ENCODE measurements at places on chromosomes 5 and 9.

GRCh38 chr5:115939059-115939458 lies 23.2 kb upstream of the LVRN start:
- DNase-seq: no peak

DNA sequence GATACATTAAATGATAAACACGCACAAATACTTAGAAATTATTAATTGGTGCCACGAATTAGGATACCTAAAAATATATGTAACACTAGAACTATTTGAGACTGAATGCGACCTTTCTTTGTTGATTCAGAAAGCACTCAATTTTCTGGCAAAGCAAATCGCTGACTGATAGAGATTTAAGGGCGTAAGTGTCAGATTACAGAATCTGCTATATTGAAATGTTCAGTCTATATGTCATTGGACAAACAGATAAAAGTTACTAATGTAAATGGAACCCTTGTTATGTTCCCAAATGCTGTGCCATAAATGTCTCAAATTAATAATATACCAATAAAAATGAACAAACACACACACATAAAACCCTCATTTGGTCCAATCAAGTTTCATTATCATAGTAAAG lies 137.9 kb downstream of the MPDZ start:
- no peak for DNase-seq

DNA sequence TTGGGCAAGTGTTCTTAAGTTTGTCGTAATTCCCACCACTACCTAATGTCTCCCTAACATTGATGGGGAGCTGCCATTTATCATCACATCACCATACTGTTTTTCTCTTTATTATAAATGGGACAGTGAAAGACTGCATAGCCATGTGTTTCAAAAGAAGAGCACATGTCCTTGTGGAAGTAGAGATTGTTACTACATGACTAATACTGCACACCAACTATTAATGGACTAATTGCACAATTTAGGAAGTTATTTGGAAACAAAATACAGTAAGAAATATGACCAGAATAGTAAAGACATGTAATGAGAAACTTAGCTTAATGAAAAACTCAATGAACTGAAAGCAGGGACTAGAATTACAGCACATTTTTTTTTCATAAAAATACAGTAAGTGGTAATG lies 12.0 kb upstream of the ELOVL7 start:
- DNase-seq: no peak

GRCh38 chr5:58988938-58989337 lies 406.1 kb downstream of the RAB3C start:
- DNase-seq: no peak

DNA sequence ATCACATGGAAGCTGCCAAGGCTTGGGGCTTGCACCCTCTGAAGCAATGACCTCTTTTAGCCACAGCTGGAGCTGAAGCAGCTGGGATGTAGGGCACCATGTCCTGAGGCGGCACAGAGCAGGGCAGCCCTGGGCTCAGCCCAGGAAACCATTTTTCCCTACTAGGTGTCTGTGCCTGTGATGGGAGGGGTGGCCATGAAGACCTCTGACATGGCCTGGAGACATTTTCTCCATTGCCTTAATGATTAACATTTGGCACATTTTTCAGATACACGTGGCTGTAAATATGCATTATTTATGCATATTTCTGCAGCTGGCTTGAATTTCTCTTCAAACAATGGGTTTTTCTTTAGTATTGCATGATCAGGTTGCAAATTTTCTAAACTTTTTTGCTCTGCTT lies 81.7 kb downstream of the OSMR start:
- DNase-seq: no peak

GRCh38 chr5:43154469-43154868 lies 33.8 kb downstream of the ZNF131 start:
- DNase-seq: no peak

DNA sequence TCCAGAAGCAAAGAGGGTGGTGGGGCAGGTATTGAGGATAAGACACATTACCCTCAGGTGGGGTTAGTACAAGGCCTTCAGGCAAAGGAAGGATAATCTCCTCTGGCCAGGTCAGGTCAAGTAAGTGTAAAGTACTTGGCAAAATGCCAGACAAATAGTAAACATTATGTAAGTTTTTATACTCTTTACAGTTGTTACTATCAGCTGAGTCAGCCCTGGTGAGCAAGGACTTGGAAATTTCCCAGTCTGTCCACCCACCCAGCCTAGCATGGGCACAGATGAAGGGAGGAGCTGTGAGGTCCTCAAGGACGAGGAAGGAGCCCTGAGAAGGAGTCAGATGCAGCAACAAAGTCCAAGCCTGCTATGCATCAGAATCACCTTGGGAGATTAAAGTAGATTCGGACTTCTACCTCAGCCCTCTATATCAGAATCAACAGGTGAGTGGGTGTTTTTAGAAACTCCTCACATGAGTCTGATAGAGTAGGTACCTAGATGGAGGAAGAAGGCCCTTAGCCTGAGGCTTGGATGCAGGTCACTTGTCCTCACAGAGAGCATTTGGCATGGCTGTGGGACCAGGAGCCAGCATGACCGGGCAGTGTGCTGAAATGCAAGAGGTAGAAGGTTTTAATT lies 50.2 kb upstream of the BARX1 start:
- no peak for DNase-seq

DNA sequence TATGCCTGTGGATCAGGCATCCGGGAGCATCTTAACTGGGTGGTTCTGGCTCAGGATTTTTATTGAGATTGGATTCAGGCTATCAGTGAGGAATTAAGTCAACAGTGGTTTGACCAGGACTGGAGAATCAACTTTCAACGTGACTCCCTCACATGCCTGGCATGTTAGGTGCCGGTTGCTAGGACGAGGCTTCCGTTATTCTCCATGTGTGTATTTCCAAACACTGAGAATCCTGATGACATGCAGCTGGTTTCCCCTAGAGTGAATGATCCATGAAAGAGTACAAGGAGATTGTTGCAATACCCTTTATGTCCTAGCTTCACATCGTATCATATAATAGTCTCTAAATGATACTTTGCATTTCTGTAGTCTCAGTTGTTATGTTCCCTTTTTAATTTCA lies 529.2 kb downstream of the ANXA1 start:
- DNase-seq: no peak

GRCh38 chr9:115192835-115193525 lies 75.0 kb upstream of the TNC start:
- no peak for DNase-seq

- DNase-seq: no peak
These were observed 100.7 kb downstream of the NLN start for GRCh38 chr5:65822710-65823109.

DNA sequence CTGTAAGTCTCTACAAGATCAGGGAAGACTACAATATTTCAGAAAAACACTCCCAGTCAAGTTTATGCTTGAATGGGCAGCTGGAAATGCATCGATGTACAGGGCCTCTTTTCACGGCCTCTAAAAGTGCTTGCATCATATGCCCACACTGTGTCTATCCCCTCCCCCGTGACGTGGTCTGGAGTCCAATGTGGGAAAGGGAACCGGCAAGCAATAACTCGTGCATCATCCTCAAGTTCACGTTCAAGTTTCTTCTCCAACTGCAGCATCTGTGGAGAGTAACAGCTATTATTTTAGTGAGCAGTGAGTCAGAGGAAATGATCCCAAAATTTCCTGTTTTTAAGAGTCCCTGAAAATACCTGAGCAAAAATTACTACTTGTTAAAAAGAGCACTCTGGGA lies 22.3 kb downstream of the ATPSCKMT start:
- no peak for DNase-seq

DNA sequence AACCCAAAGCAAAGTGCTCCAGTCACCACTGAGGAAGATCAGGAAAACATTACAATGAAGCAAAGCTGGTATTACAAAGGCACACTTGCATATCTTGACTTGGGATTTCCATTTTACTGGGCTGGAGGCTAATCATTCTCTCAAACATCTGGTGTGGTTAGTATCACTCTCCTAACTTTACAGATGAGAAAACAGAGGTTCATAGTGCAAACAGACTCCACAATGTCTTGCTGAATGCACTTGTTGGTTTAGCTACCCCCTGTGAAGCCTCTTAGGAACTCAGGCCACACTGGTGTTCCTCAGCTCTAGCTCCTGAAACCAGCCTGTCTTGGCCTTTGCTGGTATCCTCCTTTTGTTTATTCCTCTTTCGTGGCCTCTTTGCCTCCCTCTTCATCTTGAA lies 29.5 kb upstream of the SMAD5 start:
- DNase-seq: no peak

GRCh38 chr9:135684691-135685090 lies 14.6 kb downstream of the SOHLH1 start:
- DNase-seq: no peak

GRCh38 chr5:96569770-96570169 lies 92.4 kb upstream of the CAST start:
- no peak for DNase-seq

- DNase-seq: peak; percentile 92
These were observed at the start of gene GALT for GRCh38 chr9:34646211-34647083. TSS of gene GALT (plus strand) at chr9:34646675. CDS start at chr9:34646705, 30 bp downstream.

GRCh38 chr9:116605060-116605459 lies 82.0 kb upstream of the TRIM32 start:
- DNase-seq: no peak

GRCh38 chr9:19057033-19057432 lies 7.8 kb downstream of the RRAGA start:
- DNase-seq: no peak

- no peak for DNase-seq
These were observed 176.4 kb downstream of the SMARCA2 start for GRCh38 chr9:2191609-2191972.

- peak; percentile 8 for DNase-seq
These were observed 6.9 kb downstream of the LPCAT1 start for GRCh38 chr5:1516615-1517601.

DNA sequence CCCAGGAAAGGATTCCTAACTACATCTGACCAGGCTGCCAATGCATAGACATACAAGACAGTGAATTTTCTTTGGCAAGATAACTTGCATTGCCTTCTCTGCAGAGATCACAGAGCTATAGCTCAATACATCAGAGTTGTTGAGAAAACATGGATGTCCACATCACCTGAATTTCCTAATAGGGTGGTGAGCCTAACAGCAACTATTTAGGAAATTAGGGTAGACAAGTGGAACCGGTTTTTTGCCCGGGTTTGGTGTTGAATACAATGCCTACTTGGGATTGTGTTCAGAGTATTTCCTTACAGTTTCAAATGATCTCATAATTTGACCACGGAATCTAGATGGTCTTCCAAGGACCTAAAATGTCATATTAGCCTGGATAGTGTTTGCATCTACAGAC lies 262.7 kb downstream of the KIF4B start:
- DNase-seq: no peak

DNA sequence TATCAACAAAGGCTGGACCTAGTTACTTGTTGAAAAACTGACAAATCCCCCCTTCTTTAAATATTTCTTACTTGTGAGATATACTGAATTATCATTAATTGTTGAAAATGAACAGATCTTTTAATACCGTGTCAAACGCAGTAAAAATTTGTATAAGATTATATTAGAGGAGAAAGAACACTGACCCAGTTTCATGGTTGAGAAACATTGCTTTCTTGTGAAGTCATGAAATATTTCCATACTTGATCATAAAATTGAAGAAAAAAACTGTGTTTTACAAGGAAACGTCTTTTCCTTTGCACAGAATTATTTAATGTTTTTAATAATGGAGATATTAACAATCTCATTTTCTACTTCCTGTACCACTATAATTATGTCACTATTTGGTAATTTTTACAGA lies 45.8 kb downstream of the MOCS2 start:
- no peak for DNase-seq

DNA sequence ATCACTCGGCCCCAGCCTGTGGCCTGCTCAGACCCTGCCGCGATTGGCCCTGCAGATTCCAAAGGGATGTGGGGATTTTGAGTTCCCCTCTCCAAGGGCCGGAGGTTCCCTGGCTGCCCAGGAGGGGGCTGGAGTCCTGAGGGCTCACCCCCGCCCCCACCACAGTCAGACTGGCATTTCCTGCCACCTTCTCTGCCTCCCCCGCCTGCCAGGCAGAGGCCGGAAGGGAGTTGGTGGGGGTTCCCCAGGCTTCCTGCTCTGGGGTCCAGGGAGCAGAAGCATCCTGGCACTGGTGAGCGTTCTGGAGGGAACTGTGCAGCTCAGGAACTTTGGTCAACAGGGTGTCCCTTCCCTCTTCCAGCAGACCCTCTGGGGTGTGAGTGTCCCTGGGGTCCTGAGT lies 70.6 kb downstream of the RXRA start:
- peak; percentile 61 for DNase-seq

DNA sequence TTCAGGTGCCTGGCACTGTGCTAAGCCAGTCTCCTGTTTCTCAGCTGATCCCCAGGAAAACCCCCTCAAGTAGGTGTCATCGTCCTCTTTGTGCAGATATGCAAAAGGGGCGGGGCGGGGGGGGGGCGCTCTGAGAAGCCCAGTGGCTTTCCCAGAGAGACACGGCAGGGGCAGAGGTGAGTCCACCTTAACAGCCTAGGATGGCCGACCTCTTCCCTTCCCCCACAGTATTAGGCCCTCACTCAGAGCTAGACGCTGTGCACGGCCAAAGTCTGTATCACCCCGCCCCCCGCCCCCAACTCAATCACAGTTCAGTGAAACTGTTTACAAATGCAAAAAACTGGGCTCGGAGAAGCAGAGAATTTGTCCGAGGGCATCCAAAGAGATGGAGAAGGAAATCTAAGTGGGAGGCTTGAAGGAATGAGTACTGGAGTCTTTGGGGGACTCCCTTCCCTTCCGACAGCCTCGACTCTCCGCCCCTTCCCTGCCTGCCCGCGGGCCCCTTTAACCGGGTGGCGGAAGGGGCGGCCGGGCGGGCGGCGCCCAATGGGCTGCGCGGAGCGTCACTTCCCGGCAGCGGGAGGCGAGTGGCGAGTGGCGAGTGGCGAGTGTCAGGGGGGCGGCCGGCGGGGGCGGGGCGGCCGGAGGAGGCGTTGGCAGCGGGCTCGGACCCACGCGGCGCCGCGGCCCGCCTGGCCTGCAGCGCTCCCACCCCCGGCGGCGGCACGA lies at the start of gene ERGIC1:
Gene ERGIC1 (plus strand): TSS at position 566 of the 729 bp plus-strand sequence. CDS start 163 bp downstream, at position 729.
- peak; percentile 89 for DNase-seq

DNA sequence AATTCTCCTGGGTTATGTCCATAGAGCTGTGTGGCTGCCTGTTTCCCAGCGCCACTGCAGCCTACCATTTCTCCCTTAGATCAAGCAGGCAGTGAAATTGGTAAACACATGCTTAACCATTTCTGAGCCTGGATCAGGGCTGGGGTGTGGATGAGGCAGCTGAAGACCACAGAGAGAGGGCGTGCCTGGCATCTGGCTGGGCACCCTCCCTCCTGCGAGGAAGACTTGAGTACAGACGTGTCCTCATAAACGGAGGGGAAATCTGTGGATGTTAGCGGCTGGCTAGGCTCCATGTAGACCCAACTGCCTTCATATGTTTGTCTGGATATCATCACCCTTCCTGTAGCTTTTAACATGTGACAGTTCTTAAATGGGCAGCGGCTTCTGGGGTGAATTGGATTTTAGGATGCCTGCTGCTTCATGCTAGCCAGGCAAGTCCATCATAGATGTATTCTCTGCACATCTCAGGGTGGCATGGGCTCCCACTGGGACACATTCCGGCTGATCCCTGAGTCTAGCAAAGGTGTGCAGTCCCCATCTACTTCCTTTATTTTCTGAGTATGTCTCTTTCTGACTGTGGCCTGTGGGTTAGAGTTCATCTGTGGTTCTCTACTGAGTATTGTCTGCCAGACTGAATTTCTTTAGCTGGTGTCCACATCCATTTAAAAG lies 11.0 kb downstream of the RGS3 start:
- no peak for DNase-seq

Measured in GM06990 (cell line).